GM12878 (cell line): ENCODE measurements at places on chromosomes 7 and 10. TPM values are rescaled to one million over a fixed set of nuclear protein-coding genes. Genes with fewer than 3 reads are reported as not detected.

Gene ARHGEF35
- total RNA-seq: 8.8 and 9.7 TPM in 2 replicates

Gene FHIP2A
- total RNA-seq: 26.6 and 30.4 TPM in 2 replicates

GRCh38 chr7:136136906-136137454 is 159.8 kb upstream of the MTPN start:
- no peak for DNase-seq

DNA sequence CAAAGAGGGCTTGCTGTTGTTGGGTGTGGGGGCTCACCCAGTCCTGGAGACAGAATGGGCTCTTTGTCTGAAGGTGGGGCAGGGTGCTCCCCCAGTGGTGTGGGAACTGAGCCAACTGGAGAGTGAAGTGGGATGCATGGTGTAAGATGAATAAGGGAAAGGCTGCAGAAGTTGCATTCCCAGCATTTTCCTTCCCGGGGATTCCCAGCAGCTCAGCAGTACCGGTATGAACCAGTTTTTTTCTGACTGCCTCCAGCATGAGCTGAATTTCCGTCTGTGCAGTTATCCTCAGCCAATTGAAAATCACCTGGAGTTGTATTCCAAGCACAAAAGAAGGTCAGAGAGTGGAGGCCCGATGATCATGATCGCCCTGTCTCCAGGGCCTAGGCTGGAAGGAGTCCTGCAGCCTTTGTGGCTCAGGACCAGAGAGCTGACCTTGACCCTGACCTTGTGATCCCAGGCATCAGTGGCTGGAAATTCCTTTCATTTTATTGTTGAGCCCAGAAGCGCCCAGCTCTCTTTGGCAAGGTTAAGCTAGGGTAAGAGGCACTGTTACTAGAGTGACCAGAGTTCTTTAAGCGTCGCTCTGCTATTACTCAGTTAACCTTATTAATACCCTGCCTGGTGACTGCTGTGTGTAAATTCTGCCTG is 33.4 kb downstream of the OGDH start:
- DNase-seq: no peak

GRCh38 chr7:107233-107632 is 85.1 kb upstream of the FAM20C start:
- DNase-seq: no peak

Gene TWIST1
- total RNA-seq: not detected in 2 replicates

- DNase-seq: no peak
Observed at GRCh38 chr10:86599041-86599440, 55.3 kb upstream of the OPN4 start.
